Right atrium auricular region (tissue), 2 donors: ENCODE measurements at places on chromosomes 16 and 17. TPM values are rescaled to one million over a fixed set of nuclear protein-coding genes. Genes with fewer than 3 reads are reported as not detected.

DNA sequence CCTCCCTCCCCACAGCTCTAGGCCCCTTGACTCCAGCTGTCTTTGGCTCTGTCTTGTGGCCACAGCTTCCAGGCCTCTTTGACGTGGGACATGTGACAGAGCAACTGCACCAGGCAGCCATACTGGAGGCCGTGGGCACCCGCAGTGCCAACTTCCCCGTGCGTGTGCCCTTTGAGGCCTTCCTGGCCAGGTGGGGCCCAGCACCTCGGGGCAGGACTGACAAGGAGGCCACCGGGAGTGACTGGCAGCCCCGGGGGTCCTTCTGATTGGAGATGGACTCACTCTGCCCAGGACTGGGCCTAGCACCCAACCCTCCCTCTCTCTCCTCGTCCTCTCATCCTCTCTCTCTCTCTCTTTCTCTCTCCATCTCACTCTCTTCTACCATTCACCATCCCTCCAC, 15.5 kb downstream of the MYO15B start:
- no peak for DNase-seq

DNA sequence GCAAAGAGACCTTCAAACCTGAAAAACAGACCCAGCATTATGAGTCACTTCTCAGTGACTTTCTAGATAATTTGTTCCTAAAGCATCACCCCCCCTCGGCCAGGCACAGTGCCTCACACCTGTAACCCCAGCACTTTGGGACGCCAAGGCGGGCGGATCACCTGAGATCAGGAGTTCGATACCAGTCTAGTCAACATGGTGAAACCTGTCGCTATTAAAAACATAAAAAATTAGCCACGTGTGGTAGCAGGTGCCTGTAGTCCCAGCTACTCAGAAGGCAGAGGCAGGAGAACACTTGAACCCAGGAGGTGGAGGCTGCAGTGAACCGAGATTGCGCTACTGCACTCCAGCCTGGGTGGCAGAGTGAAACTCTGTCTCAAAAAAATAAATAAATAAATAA, 24.3 kb upstream of the RNPS1 start:
- DNase-seq, result no peak

GRCh38 chr17:49567104-49567521, 8.6 kb upstream of the NXPH3 start:
- no peak for DNase-seq

Gene EVPLL
- not detected for total RNA-seq

- no peak for DNase-seq
Measured at GRCh38 chr17:55983096-55983495, 170.2 kb upstream of the ANKFN1 start.

DNA sequence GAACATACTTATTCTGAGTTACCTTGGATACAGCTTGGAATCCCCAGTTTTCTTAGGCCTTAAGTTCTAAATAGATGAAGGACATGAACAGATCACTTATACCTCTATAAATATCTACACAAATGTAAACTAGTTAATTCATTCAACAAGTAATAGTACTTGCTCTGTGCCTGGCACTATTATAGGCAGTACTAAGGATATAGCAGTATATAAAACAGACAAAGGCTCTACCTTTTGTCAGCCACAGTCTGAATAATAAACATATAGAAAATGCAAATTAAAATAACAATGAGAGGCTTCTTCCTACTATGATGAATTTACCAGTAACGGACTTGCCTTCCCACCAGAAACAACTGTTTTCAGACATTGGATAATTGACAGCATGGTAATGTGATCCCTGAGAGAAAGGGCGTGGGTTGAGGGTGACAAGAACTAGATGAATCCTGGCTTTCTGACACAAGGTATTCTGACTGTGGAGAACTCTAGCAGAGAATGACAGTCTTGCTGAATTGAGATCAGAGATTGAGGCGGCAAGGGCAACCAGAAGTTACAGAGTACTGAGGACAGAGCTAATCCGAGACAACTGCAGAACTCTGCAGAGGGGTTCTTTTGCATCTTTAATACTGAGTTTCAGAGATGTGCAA, 170.5 kb downstream of the TANC2 start:
- DNase-seq, result no peak

GRCh38 chr16:72838586-72838910, 209.4 kb downstream of the ZFHX3 start:
- DNase-seq, result no peak

Gene QRICH2
- total RNA-seq, result 1.1 TPM

Gene GPR179
- not detected for total RNA-seq

- DNase-seq, result no peak
Measured at GRCh38 chr17:57687642-57688041, 57.5 kb downstream of the CCDC182 start.

DNA sequence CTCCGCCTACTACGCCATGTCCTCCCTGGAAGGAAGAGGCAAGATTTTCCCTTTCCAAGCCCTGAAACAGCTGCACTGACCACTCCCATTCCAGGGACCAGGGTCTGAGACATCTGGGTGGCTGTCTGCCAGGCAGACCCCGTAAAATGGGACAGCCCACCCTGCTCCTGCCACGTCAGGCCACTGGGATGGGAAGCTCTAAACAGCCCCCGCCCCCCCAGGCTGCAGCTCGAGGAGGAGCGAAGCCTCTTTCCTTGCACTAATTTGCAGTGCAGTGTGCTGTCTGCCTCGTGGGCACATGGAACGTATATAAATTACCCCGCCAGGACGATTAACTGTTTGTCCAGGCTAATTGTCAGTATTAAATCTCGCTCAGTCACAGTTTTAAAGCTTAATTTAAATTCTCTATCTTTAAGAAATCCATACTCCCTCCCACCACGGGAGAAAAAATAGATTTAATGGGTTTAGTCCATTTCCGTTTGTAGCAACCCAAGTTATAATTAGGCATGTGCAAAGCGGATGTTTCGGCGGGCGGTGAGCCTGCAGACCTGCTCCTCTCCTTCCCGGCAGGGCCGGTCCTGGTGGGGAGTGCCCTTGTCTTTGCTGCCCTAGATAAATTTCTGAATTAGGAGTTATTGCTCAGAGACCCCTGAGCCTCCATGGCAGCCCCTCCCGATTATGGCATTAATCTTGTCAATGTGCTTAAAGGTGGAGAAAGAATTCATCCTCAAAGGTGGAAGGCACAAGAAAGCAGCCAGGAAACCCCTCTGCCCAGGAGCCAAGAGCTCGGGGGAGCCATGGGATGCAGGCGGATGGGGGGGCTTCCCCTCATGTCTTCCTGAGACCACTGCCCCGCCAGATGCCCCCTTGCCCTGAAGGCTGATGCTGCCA, 268.0 kb upstream of the TNRC6C start:
- DNase-seq, result peak; percentile 58

Gene CDH1
- 0.93 TPM for total RNA-seq

Gene NACA2
- not detected for total RNA-seq

DNA sequence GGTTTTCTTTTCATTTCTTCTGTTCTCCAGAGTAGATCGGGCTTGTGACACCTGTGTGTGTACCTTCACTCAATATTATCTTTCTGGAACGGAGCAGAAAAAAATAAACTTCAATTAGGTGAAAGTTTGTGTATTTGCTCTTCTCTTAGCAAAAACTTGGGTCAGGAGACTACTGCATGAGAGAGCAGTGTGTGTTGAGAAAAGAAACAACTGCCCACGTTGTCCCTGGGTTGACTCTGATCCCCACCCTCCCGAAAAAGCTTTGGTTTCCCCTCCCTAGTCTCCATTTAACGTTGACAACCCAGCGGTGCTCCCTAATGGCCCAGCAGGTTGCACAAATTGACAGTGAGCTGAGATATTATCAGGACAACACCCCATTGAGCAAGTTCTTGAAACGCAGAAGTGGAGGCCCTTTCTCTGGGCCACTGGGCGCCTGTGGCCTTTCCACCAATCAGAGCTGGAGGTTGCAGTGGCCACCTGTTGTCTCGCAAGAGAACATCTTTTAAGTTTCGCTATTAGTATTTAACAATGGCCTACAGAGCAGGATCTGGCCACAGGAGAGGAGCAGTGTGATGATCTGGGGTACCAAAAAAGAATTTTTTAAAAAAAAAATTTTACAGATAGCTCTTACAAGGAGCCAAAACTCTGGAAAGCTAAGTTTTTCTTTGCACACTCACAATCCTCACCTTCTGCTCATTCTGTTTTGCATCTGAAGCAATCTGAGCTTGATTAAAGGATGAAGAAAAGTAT, 1.5 kb upstream of the TOX3 start:
- no peak for DNase-seq

Gene KCNJ16
- 0.59 TPM for total RNA-seq

DNA sequence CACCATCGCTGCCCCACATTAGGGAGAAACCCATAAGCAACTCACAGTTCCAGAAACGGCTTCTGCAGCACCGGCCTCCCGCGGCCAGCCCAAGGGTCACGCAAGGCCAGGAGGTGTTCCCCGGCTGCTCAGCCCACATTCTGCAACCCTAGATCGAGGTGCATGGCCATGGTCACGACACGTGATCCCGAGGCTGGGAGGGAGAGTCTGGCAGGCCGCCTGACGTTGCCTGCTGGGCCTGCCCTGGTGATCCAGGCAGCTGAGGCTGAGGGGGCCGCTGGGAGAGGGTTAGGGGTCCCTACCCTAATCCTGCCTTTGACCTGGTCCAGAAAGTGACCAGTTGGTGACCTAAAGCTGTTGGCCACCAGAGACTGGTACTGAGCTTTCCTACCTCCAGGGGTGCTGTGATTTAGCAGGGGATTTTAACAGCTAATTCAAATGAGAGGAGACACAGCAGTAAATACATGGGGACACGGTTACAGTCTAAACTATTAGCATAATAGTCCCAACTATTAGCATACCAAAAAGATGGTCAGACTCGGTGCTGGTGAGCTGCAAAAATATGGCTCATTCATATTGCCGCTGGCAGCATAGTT, 97.4 kb upstream of the CIBAR2 start:
- DNase-seq, result no peak

- no peak for DNase-seq
Measured at GRCh38 chr16:19872935-19873334, 11.7 kb downstream of the GPRC5B start.

DNA sequence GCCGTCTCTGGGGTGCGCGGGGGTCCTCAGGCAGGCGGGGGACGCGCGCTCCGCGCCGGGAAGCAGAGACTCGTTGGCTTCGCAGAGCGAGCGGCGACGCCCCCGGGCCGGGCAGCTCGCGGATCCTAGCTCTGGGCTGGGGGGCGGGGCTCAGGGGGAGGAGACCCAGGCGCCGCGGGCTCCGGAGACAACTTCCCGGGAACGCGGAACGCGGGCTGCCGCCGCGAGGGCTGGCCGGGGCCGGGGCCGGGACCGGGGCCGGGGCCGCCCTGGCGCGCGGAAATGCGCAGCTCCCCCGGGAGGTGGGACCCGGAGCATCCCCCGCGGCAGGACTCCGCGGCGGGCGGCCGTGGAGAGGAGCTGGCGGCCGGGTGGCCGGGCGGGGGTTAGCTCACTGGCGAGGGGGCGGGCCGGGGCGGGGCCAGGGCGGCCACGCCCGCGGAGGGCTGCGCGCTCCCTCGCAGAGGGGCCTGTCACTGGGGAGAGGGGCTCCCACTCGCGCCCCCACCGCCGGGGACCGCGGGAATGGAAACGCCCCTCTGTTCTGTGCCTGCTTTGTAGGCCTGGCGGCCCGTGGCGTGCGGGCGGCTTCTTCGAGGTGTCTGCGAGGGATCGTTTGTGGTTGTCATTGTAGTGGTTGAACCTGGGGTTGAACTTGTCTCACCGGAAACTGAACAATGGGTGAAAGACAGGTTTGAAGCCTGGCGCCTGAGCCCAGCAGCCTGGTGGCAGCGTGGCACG, at the start of gene GAS7:
TSS of gene GAS7 (minus strand) at position 98 of the 741 bp plus-strand sequence.
- DNase-seq, result peak; percentile 67

DNA sequence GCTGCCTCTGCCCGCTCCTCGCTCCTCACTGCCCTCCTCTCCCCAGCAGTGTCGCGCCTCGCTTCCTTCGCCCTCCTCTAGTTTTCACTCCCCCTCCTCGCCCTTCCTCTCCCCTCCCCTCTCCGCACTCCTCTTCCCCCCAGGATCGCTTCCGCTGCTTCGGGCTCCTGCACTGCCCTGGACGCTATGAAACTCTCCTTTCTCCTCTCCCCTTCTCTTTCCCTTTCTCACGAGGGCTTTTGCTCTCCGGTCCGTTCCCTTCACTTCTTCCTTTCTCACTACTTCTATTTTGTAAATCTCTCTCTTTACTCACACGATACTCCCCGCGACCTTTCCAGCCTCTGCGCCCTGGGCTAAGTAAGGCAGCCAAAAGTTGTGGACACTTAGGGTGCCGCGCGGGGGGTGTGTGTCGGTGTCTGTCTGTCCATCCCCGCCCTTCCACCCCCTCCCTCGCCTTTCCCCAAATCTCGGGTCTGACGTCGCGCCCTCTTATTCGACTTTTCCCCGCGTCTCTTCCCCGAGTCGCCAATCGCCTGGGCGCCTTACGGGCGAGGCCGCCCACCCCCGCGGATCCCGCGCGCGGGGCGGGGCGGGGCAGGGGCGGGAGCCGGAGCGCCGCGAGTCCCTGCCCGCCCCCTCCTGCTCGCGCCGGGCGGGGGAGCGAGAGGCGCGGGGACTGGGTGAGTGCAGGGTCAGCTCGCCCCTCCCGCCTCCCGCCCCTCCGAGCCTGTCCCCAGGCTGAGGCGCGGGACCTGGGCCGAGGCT, at the start of gene IRX3:
TSS of gene IRX3 (minus strand) at position 422 of the 765 bp plus-strand sequence. CDS start 737 bp downstream, outside the sequence.
- peak; percentile 83 for DNase-seq

Gene TMEM238L
- not detected for total RNA-seq

DNA sequence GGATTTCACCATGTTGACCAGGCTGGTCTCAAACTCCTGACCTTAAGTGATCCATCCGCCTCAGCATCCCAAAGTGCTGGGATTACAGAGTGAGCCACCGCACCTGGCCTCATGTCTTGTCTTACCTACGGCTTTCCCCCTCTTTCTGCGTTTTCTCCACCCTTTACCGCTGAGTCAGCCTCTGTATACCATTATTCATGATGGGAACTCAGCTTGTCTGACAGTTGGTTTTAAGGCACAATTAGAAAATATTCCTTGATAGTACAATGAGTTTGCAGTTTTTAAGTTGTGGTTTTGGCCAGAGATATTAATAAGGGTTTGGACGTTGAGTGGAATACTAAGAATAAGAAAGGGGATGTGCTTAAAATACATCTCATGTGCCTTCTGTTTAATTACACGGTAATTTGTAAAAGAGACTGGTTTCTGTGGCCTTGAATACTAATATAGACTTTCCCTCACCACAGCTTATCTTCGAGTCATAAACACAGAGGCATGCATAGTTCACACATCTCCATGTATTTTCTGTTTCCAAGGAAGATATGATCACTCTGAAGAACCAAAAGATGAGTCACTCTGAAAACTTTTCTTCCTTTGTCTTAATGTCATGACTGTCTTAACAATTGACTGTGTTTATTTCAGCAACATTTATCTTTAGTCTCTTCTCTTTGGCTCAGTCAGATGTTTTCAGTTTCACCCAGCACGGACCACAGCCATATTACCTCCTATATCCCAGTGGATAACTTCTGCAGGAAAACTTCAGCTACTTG, 54.4 kb downstream of the PITPNC1 start:
- no peak for DNase-seq

- DNase-seq, result peak; percentile 48
Measured at GRCh38 chr17:19705201-19705600, 11.2 kb downstream of the SLC47A2 start.

Gene CSH2
- not detected for total RNA-seq

DNA sequence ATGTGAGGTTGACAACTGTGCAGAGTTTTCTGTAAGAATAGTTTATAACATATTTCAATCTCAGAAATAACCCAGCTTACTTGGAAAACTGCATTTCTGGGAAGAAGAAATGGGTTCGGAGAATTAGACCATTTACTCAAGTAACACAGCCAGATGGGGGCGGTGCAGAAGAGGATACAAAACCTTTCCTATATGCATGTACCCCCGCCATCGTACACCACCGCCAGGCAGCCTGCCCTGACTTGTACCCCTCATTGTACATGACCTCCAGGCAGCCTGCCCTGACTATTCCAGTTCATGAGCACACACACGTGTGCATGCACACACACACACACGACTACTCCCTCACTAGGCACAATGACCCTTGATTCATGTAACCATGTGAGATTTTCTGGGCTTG, 154.0 kb downstream of the C16orf78 start:
- DNase-seq, result no peak

GRCh38 chr16:84072014-84072413, 29.4 kb upstream of the SLC38A8 start:
- no peak for DNase-seq
